ENCODE measurements at places on chromosomes 2 and 18. TPM values are rescaled to one million over a fixed set of nuclear protein-coding genes. Genes with fewer than 3 reads are reported as not detected.

- no peak for DNase-seq
These were observed 75.0 kb downstream of the CTIF start for GRCh38 chr18:48613589-48614404.

Gene OSBPL6
- total RNA-seq, result 0.28 TPM

Gene DSG1
- total RNA-seq, result 0.61 TPM

Gene NFU1
- total RNA-seq, result 42.8 TPM

Gene C2orf78
- not detected for total RNA-seq

GRCh38 chr18:12782521-12782920, 79.7 kb downstream of the PSMG2 start:
- no peak for DNase-seq

DNA sequence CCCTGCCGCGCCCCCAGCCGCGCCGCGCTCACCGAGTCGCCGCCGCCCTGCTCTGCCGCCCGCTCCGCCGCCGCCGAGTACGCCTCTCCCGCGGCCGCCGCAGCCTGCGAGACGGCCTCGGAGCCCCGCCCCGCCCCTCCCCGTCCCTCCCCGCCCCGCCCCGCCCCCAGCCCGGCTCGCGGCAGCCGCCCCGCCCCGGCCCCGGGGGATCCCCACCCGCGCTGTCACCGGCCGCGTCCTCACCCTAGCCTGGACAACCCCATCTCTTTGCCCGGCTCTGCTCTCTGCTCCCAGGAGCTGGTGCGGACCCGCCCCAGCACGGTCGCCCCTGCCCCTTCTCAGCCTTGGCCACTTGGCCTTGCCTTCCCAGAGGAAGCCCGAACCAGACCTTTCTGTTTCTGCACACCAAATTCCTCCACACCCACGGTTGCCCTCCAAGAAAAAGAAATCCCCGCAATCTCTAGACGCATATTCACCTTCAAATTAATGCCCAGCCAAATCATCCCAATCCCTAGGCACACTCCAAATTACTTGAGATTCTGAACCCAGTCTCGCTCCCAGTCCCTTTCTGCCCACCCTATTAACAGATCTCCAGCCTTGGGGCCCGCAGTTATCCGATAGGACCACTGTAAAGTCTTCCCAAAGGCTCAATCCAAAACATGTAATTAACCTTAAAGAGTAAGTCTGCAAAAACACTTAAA, at the start of gene CYRIA:
CYRIA (minus strand) TSS at position 87 of the 701 bp plus-strand sequence. CDS start 77,715 bp downstream, outside the sequence.
- peak; percentile 51 for DNase-seq

GRCh38 chr2:167005096-167005495, 116.8 kb downstream of the XIRP2 start:
- DNase-seq, result no peak

- DNase-seq, result no peak
These were observed 17.0 kb downstream of the VRK2 start for GRCh38 chr2:58063641-58064040.

Gene DOK6
- total RNA-seq, result 0.57 TPM

GRCh38 chr2:33313039-33313438, 163.4 kb upstream of the RASGRP3 start:
- no peak for DNase-seq

Gene RNU2-63P
- total RNA-seq, result 91.1 TPM

Gene IL1B
- total RNA-seq, result 3.4 TPM

GRCh38 chr2:110713513-110714362, 18.6 kb upstream of the ACOXL start:
- no peak for DNase-seq

Gene SAG
- 0.61 TPM for total RNA-seq

- DNase-seq, result no peak
These were observed 16.1 kb downstream of the MTX2 start for GRCh38 chr2:176285321-176285720.

DNA sequence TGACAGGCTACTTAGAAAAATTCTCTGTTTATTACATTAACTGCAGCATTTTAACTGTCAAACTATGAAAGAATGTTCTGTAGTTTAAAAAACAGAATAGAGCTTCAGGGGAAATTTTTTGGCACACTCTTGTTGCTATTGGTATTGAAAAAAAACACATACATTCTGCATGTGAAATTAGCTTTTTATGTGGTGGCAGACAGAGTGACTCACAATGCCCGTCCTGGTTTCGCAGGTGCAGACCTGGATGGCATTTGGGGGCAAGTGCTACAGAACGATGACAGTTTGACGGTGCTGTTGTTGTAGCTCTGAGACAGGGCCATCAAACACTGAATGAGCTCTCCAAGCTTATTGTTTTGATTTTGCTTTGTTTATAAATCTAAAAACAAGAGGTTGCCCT, 105.0 kb upstream of the MAP3K20 start:
- peak; percentile 64 for DNase-seq

- no peak for DNase-seq
These were observed 353.1 kb upstream of the FANCL start for GRCh38 chr2:58594175-58594574.

Gene ITPRIPL1
- total RNA-seq, result 7.7 TPM

DNA sequence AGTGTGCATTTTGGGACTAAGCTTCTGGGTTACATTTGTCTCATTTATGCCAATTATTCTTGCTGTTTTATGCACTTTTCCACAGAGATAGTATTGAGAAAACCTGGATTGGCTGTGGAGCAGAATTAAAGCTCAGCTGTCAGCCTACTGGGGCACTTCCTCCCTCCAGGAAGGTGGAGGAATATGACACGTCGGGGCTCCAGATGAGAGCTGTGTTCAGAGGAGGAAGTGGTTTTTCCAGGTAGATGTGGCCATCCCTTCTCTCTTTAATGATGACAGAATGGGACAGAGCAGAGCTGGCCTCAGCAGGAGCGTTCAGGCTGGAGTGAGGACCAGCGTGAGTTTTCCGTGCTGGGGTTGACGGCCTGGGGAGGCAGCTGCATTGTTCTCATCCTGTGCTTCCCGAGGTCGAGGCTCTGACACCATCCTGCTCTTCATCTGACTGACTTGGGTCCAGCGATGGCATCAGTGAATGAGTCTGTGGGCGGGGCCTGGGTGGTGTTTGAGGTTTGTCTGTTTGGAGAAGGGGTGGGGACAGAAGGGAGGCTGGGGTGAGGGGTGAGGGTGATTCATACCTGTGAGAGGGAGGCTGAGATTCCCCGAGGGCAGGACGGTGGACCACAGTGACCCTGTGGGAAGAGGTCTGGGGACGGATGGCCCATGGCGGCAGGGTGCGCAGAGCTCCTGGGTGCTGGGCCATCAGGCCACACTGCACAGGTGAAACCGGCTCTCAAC, 207.0 kb downstream of the LDLRAD4 start:
- no peak for DNase-seq

Gene POTEI
- total RNA-seq, result 0.14 TPM

GRCh38 chr2:238401551-238401950, 25.2 kb upstream of the ASB1 start:
- DNase-seq, result no peak

GRCh38 chr2:229674830-229675530, 39.4 kb downstream of the DNER start:
- DNase-seq, result no peak

- no peak for DNase-seq
These were observed 36.6 kb downstream of the TMEM177 start for GRCh38 chr2:119715409-119716283.

GRCh38 chr2:75788902-75789301, 78.2 kb upstream of the GCFC2 start:
- no peak for DNase-seq

DNA sequence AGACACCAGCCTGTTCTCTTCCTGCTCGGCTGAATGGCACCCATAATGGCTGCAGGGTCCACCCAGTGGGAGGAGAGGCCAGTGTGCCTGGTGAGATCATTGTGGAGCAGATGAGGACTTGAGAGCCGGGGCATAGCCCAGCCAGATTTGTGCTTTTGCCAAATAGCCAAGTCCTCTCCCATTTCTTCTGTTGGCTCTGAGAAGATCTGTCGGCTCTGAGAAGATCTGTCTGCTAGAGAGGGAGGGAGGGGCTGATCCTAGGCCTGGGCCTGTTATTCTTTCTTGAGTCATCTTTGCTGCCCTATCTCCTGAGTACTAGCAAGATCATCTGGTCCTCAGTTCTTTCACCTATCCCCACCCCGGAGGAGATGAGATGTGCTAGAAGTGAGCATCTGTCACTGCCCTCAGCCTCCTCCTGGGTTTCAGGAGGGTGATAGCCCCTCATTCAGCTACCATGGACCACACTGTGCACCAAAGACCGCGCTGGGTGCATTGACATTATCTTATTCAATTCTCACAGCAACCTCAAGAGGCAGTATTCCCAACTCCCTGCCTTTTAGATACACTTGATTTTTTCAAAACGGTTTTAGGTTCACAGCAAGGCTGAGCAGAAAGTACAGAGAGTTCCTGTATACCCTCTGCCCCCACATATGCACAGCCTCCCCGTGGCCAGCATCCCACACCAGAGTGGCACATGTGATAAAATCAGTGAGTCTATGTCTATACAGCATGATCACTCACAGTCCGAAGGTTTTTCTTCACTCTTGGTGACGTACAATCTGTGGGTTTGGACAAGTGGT, 98.6 kb downstream of the CAPN13 start:
- DNase-seq, result no peak

Gene TXNDC2
- total RNA-seq, result not detected

Gene CASP10
- total RNA-seq, result 12.2 TPM

Gene KCNE4
- total RNA-seq, result 0.71 TPM

DNA sequence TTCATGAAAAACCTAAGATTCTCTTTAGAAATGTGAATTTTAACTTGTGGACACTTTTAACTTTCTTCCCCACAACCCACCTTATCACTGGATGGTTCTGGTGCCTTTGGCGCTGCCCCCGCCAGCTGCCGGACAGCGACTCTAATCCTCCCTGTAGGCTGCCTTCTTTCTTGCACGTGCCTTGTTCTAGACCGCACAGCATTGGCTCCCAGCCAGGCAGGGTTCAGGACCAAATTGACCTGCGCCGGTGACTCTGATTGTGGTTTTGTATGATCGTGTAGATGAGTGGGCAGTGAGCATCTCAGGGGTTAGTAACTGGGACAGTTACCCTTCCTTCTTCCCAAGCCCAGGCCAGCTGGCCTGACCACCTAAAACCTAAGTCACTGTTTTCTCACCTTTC, 106.8 kb downstream of the ASAP2 start:
- DNase-seq, result no peak

Gene GAREM2
- 0.71 TPM for total RNA-seq

Gene ARHGEF33
- 0.33 TPM for total RNA-seq

Gene SERPINB11
- total RNA-seq, result not detected

DNA sequence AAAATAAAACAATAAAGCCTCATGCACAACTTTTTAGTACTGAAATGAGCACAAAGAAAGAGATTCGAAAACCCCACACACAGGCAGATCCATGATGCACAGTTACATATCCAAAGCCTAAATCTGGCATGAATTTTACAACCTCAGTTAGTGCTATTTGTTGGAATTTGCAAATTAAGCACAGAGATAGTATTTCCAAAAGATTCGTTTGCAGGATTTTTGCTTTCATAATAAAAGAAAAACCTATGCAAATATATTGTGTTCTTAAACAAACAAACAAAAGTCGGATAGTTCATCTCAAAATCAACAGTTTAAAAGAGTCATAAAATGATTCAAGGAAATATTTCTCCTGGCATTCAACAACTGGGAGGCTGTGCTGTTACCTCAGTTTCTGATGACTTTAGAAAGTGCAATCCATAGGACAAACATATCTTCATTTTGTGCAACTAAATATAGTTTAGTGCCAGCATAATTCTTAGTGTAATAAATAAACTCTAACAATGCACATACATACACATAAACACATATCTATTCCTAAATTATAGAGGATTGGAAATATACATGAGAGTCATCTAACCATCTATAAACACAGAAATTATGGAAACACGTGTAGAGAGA, 10.8 kb downstream of the PAX3 start:
- DNase-seq, result no peak

- peak; percentile 13 for DNase-seq
These were observed 6.5 kb downstream of the TANK start for GRCh38 chr2:161166538-161167409.

GRCh38 chr2:241553981-241554380, 4.6 kb upstream of the BOK start:
- no peak for DNase-seq

- no peak for DNase-seq
These were observed 400.3 kb upstream of the SMIM21 start for GRCh38 chr18:75827751-75828287.

GRCh38 chr2:127605691-127606263, 40.2 kb upstream of the GPR17 start:
- DNase-seq, result no peak

Gene GPR75
- 0.57 TPM for total RNA-seq

GRCh38 chr2:225995796-225996461, 596.4 kb downstream of the NYAP2 start:
- no peak for DNase-seq

Gene AGAP1
- 1.7 TPM for total RNA-seq

- DNase-seq, result no peak
These were observed 76.4 kb downstream of the C2orf74 start for GRCh38 chr2:61238219-61239012.

DNA sequence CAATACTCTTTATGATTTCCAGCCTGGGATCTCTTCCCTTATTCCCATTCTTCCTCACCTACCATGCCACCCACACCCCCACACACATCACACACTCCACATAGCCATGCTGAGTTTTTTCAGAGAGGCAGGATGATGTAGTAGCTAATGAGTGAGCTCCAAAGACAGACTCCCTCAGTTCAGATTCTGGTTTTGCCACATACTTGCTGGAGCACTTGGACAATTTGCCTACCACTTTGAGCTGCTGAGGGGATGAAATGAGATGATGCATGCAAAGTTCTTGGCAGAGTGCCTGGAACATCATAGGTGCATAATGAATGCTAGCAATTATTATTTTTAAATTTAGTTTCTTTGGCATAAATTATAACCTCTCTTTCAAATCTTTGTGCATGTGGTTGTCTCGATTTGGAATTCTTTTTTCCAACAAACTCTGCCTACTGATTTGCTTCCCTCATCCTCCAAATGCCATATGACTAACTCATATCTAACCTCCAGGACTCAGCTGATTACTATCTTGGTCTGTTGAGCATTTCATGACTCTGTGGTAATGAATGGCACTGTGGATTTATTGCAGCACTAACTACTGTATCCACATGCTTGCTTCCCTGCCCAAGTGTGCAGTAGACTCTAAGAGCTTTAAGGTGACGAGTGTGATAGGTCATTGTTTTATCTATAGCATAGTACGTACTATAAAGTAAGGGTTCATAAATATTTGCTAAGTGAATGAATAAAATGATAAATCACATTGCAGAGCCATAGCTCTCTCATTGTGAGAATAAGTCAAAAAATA, 99.1 kb downstream of the TACR1 start:
- DNase-seq, result no peak

Gene CELF4
- 0.05 TPM for total RNA-seq

GRCh38 chr18:58593938-58594337, 35.0 kb downstream of the ALPK2 start:
- DNase-seq, result no peak

GRCh38 chr2:15840148-15840547, 100.2 kb upstream of the MYCN start:
- no peak for DNase-seq

- no peak for DNase-seq
These were observed 15.4 kb upstream of the ATP6V1B1 start for GRCh38 chr2:70920367-70920715.

All from thymus (tissue), 14 donors.